Caki2 (cell line): ENCODE measurements at places on chromosomes 3 and 15.
A peak's percentile ranks its signal among the peaks of the same experiment; 100 is the strongest.

GRCh38 chr3:160129459-160130061, 95.7 kb upstream of the C3orf80 start:
- DNase-seq = peak; percentile 78

DNA sequence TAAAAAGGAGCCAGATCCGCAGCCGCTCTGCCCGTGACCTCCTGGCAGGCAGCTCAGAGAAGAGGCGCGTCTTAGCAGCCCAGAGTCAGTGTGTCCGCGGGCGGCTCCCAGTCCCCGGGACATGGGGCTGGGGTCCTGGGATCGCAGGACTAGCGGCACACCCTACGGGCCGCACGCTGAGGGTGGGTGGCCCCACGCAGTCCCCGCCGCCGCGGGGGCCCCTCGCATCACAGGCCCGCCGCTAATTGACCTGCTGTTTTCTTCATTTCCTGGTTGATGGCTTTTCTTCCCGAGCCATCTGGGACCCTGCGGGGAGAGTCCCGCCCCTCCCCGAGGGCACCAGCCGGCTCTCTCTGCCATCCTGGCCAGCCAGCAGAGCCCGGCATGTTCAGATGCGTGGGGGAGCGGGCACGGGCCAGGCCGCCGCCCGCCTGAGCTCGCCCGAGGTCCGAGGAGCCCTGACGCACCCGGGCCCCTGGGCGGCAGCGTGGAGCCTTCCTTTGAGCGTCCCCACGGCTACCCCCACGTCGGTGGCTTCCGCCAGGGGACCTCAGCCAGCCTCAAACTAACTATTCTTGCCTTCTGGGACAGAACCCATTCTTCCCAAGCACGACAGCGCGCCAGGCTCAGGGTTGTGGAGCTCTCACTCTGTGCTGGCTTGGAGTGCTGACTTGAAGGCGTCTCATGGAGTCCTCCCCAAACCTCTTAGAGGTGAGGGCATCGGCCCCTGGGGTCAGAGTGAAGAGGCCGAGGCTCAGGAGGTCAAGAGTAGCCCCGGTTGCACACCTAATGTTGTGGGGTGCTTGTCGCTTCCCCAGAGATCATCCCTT, 34.6 kb upstream of the CACNA2D3 start:
- no peak for DNase-seq

DNA sequence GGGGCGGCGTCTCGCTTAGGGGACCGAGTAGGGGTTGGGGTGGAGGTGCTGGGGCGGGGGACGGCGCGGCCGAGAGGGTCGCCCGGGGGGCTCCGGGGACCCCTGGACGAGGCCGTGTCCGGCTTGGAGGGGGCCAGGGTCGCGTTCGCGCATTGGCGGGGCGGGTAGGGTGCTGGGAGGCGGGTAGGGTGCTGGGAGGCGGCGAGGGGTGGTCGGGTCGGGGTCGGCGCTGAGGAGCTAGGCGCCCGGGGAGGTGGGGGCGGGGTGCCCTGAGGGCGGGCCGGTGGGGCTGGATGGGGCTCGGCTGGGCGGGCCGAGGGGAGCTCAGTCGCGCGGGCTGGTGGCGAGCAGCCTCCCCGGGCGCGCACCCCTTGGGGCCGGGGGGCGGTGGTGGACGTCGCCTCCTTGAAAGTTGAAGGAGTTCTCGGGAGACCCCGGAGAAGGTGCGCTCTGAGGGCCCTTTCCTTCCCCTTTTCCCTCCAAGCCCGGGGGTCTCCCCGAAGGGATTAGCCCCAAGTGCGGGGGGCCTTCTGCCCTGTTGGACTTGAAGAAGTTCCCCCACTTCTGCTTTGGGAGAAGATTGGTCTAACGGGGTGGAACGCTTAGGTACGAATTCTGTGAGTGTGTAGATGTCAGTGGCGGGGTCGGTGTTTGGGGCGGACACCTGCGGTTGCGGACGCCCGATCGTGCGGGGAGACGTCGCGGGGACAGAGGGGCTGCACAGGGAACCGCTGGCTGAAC, 543 bp downstream of the MEF2A start:
- DNase-seq = peak; percentile 4

DNA sequence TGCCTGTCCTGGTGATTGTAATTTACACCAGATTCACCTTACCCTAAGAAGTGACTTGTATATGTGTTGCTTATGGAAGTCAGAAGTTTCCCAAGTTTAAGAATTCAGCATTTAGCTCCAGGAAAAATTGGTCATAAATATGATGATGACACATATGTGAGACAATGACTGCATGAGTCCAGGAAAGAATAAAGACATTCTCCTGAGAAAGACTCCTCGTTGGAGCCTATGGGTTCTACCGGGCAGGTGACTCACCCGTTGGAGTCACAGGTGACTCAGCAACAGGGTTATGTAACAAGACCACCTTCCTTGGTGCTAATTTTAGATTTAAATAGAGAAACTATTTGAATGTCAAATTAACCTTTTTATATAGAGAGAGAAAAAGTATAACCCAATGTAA, 662.4 kb downstream of the FHIT start:
- peak; percentile 30 for DNase-seq

DNA sequence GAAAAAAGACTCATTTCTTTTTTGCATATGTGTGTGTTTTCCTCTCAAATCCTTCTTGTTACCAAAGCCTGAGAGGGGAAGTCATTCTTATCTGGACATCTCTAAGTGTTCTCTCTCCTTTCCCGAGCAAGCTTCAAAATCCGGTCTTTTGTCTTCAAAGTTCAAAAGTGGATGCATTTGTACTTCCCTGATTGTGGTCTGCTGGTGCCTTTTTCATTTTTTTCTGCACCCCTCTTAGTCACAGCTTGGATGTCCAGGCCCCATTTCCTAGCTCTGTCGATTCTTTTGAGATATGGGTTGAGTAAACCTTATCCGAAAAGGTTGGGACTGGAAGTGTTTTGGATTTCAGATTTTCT, 34.8 kb downstream of the EHD4 start:
- no peak for DNase-seq

DNA sequence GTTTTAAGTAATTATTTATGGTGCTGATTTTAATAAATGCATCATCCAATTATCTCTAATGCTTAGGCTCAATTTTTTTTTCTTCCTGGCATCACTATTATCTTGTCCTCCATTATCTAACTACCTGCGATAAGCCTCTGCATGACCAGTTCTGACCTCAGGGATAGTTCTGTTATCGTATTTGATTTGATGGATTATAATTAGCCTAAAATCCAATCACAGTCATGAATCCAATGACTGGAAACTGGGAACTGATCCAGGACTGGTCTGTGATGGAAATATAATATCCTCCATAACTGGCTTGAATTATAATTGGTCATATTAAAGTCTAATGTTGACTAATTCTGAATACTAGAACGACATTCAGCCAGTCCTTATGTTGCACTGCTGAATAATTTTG, 1.1 kb downstream of the MYH15 start:
- DNase-seq = no peak

DNA sequence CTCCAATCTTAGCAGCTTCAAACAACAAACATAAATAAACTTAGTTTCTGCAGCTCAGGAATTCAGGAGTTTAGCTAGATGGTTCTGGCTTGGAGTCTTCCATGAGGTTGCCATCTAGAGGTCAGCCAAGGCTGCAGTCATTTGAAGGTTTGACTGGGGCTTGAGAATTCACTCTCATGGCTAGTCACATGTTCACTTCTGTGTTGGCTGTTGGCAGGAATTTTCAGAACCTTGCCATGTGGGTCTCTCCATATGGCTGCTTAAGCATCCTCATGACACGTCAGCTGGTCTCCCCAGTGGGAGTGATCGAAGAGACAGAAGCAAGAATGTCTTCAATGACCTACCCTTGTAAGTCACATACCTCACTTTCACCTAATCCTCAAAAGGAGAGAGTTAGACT, 269.2 kb upstream of the CNTN3 start:
- DNase-seq = no peak

GRCh38 chr15:99118801-99119546, 14.1 kb downstream of the SYNM start:
- no peak for DNase-seq

DNA sequence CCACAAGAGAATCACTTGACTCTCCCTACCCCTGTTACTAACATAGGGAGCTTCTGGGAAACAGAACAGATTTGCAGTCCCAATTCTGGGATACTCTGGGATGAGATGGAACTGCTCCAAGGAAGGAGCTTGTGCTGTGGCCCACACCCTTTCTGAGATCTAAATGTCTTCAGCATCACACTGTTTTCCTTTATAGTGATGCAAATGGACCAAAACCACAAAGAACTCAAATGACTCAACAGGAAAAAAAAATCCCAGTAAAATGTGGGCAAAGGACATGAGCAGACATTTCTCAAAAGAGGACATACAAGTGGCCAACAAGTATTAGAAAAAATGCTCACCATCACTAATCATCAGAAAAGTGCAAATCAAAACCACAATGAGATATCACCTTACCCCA, 155.6 kb downstream of the NECTIN3 start:
- peak; percentile 34 for DNase-seq

DNA sequence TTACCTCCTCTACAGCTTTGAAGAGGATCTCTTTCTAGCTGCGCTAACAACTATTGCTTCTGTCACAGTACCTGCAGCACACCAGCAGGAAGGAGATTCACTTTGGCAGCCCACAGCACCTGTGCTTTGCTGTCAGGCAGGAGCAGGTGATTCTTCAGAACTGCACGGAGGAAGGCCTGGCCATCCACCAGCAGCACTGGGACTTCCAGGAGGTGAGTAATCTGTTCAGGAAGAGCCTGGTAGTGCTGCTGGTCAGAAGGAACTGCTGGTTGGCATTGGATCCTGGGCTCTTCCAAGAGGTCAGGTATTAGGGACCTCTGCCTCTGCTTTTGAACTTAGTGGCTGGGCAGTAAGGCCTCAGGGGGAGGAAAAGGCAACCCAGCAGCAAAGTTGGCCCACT, 42.2 kb downstream of the DPH3 start:
- DNase-seq = no peak

- no peak for DNase-seq
Measured at GRCh38 chr3:195154111-195154791, 116.7 kb downstream of the XXYLT1 start.

GRCh38 chr15:50112488-50113186, 6.4 kb downstream of the ATP8B4 start:
- DNase-seq = no peak

GRCh38 chr3:39407773-39408492, 1.4 kb downstream of the RPSA start:
- DNase-seq = no peak

DNA sequence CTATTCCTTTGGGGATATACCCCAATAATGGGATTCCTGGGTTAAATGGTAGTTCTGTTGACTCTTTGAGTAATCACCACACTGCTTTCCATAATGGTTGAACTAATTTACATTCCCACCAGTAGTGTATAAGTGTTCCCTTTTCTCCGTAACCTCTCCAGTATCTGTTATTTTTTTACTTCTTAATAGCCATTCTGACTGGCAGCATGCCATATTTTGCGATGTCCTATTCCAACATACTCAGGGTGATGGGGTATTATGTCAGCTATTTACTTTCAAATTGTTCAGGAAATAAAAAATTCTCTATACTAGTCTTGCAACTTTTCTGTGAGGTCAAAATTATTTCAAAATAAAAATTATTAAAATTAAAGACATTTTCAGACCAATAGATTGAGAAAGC, 9.1 kb upstream of the PARP14 start:
- DNase-seq = no peak

GRCh38 chr3:4714045-4714444, 220.9 kb downstream of the ITPR1 start:
- no peak for DNase-seq

- DNase-seq = no peak
Measured at GRCh38 chr15:88833731-88834100, 30.5 kb downstream of the ACAN start.

- no peak for DNase-seq
Measured at GRCh38 chr3:193313061-193313958, 65.2 kb downstream of the ATP13A5 start.

GRCh38 chr3:142216321-142216720, 9.1 kb downstream of the GK5 start:
- DNase-seq = no peak

GRCh38 chr3:186540221-186540834, 3.9 kb downstream of the CRYGS start:
- peak; percentile 76 for DNase-seq

- DNase-seq = peak; percentile 80
Measured at GRCh38 chr15:52256366-52256765, 39.2 kb downstream of the MYO5C start.

DNA sequence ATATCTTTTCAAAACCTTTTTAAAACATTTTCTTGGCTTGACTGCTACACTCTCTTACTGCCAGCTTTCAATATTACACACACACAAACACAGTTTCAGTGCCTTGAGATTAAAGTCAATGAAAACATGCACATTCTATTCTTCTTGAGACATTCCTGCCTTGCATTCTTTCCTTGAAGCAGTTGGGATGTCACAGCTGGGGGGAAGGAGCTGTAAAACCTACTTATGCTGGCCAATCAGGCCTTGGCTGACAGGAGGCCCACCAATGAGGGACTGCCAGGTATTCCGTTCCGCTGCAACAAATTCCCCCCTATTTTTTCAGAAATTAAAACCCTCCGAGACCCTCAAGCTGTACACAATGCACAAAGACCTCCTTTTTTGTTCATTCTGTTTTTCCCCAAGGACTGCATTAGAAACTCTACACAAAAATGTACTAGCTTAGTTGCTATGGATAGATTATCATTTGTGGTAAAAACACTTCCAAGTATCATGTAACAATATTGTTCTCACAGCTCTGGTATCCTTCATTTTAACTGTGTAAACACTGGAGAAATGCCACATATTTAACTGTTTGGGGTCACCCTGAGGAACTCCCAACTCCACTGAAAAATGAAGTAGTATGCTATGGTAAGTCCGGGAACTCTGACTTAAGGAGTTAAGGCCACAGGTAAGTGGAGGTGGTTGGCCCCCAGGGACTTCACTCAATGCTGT, 18.5 kb downstream of the FSTL1 start:
- no peak for DNase-seq

GRCh38 chr3:43053291-43053690, 52.6 kb downstream of the POMGNT2 start:
- no peak for DNase-seq
